ENCODE measurements at places on chromosomes 12 and 14.

- DNase-seq = no peak
Observed at GRCh38 chr12:5522432-5523335, 90.8 kb downstream of the NTF3 start.

DNA sequence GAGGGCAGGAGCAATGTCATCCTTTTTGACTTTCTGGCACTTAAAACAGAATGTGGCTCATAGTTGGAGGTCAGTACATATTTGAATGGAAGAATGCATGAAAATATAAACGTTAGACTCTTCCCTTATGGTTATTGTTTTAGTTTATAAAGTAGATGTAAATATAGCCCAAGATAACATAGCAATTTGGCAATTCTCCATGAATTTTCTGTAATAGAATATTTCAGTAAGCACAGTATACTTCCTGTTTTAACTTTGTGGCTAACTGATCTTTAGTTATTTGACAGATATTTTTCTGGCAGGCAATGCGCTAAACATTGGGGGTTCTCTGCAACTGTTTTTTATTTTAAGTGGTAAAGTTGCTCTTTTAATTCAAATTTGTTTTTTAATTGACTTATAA is 763.0 kb downstream of the NRXN3 start:
- DNase-seq = no peak

DNA sequence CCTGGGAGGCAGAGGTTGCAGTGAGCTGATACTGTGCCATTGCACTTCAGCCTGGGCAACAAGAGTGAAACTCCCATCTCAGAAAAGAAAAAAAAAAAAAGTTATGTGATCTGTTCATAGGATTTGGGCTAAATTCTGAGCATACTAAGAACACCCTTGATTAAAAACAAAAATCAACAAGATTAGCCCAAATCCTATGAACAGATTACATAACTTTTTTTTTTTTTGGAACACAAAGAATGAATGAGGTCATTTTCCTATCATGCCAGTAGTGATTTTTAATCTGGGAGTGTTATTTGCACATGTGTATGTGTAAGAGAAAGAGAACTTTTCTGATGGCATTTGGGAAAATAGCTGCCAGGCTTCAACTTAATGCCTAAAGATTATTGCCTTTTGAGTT is 208.7 kb downstream of the ERC1 start:
- no peak for DNase-seq

DNA sequence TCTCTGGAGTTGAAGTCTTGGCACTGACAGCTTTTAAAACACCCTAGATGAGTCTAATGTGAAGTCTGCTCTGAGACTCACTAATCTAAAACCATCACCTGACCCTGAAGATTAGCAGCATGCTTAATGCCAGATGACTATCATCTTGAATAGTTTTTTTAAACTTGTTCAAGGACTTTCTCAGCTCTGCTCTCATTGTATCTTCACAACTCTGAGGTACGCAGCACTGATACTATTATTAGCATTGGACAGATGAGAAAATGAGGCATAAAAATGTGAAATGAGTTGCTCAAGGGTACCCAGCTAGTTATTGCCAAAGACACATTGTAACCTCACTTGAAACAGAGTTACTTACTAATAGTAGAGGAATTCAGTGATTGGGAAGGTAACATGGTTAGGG is 4.8 kb downstream of the SLC38A1 start:
- peak; percentile 47 for DNase-seq

DNA sequence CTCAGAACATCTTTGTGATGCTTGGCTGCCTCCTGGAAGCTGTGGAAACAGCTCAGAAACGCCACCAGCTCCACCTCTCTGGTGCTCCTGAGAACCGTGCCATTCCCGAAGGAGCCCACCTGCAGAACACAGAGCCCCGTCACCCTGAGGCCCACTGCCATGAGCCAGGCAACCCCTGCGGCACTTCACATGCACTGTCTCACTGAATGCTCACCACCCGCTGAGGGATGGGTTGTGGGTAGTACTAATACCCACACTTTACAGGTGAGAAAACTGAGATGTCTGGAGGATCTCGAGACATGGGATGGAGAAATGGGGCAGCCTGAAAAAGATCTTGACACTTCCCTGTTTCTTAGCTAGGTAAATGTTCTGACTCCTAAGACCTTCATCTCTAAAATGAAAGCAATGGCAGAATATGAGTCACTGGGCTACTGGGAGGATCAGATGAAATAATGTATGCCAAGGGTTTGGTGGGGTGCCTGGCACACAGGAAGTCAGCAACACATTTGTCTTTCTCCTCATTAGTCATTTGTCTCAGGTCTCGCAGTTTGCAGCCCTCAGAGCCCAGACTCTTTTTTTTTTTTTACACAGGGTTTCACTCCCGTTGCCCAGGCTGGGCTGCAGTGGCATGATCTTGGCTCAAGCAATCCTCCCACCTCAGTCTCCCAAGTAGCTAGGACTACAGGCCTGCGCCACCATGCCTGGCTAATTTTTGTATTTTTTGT is 5.3 kb downstream of the OASL start:
- peak; percentile 61 for DNase-seq

GRCh38 chr12:51472984-51473383 is 48.4 kb downstream of the SLC4A8 start:
- DNase-seq = no peak

DNA sequence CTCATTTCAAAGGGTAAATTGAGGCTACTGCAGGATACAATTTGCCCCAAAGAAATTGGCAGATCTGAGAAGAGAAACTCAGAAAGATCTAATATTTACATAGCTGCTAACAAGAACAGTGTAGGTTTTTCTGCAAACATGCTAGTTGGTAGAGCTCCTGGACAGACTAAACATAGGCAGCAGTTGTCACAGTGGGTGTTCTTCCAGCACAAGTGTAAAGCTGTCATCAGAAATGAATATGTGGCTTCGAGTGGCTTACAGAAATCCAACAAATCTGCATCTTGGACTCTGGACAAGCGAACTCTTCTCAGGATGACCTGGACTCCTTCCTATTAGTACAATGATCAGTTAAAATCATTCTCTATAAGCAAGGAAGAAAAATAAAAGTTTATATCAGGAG is 5.9 kb downstream of the CBX5 start:
- no peak for DNase-seq

GRCh38 chr14:105666420-105666819 is 140.0 kb downstream of the TMEM121 start:
- DNase-seq = no peak

Data from fibroblast of mammary gland (primary cell).